Right cardiac atrium (tissue), 5 donors: ENCODE measurements at places on chromosomes 6 and 20. TPM values are rescaled to one million over a fixed set of nuclear protein-coding genes. Genes with fewer than 3 reads are reported as not detected.

The RREB1 gene
- total RNA-seq, result 39.0 TPM

The NRSN1 gene
- not detected for total RNA-seq

The ANKEF1 gene
- 2.5 TPM for total RNA-seq

The SYCP2L gene
- 0.38 TPM for total RNA-seq

The EYA2 gene
- 3.7 TPM for total RNA-seq

The TRAPPC3L gene
- 0.23 TPM for total RNA-seq

The TP53TG5 gene
- total RNA-seq, result 1.4 TPM

The EPPIN gene
- not detected for total RNA-seq

The PRSS16 gene
- total RNA-seq, result 0.26 TPM

The SLC17A3 gene
- not detected for total RNA-seq

The OR2B6 gene
- total RNA-seq, result not detected

The CD83 gene
- total RNA-seq, result 2.5 TPM

The IL17A gene
- total RNA-seq, result not detected

The FUT9 gene
- total RNA-seq, result not detected

The RCAN2 gene
- total RNA-seq, result 127 TPM

The RNF39 gene
- total RNA-seq, result not detected

The NKX2-2 gene
- total RNA-seq, result not detected

The PGC gene
- total RNA-seq, result not detected

The IL20RA gene
- 0.46 TPM for total RNA-seq

The CRISP3 gene
- total RNA-seq, result not detected

The RIPPLY2 gene
- not detected for total RNA-seq

The DLK2 gene
- total RNA-seq, result 0.47 TPM

The ME1 gene
- 34.8 TPM for total RNA-seq

The DSN1 gene
- total RNA-seq, result 5.3 TPM

The RNF8 gene
- total RNA-seq, result 22.9 TPM

The BTN1A1 gene
- not detected for total RNA-seq

The C6orf47 gene
- 18.5 TPM for total RNA-seq

The COL21A1 gene
- 11.1 TPM for total RNA-seq

The PSORS1C1 gene
- total RNA-seq, result 1.4 TPM

The C20orf144 gene
- not detected for total RNA-seq

The VWA7 gene
- 7.0 TPM for total RNA-seq

The COL11A2 gene
- 1.6 TPM for total RNA-seq

The C6orf58 gene
- not detected for total RNA-seq

The MOXD1 gene
- total RNA-seq, result 1.8 TPM

The SNX9 gene
- total RNA-seq, result 41.9 TPM

The SLC25A27 gene
- 16.6 TPM for total RNA-seq

The RFX6 gene
- total RNA-seq, result not detected

The FRK gene
- 4.5 TPM for total RNA-seq

The SEMG1 gene
- not detected for total RNA-seq

The SLC12A5 gene
- total RNA-seq, result 2.2 TPM

The GHRH gene
- 7.3 TPM for total RNA-seq

The AGPAT4 gene
- 5.1 TPM for total RNA-seq

The CCN5 gene
- total RNA-seq, result 292 TPM

The TPX2 gene
- 0.79 TPM for total RNA-seq

The TSPYL4 gene
- total RNA-seq, result 38.6 TPM

The UST gene
- total RNA-seq, result 4.6 TPM

The SUPT3H gene
- total RNA-seq, result 4.5 TPM

The DPPA5 gene
- not detected for total RNA-seq

The GFRA4 gene
- total RNA-seq, result not detected

The RNF182 gene
- total RNA-seq, result 0.44 TPM

The CYP24A1 gene
- total RNA-seq, result not detected

The RAB44 gene
- not detected for total RNA-seq

The OXT gene
- total RNA-seq, result 0.50 TPM

The PRSS35 gene
- 9.4 TPM for total RNA-seq

The PRPH2 gene
- total RNA-seq, result 2.5 TPM

The PXDC1 gene
- total RNA-seq, result 19.7 TPM

The TAAR8 gene
- not detected for total RNA-seq
